NCI-H510A (cell line): ENCODE measurements at places on chromosomes 6 and 20.

DNA sequence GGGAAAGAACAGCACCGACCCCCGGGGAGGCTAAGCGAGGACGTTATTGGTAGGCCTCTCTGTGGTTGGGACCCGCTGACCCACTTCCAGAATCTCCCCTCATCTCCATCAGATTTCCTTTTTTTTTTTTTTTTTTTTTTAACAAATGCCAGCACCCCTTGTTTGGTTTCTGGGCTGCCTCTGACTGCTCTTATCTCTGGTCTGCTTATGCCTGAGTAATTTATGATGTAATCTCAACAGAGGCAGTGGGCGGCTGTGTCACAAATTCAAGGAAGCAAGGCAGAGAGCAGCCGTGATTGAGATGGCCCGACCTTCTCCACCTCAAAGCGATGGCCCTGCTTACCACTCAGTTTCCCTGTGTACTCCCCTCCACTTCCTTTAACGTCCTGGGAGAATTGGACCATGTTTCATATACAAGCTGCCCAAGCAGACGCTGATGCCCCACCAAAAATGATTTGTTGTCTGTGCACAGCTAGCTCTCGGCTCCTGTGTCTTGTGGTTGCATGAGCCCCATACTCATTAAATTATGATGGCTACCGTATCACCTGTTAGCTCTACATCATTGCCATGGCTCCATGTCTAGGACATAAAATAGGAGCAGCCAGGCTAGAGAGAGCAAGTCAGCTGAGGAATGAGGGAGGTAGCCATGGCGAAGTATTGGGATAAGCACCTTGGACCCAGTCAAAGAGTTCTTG, 98.1 kb downstream of the ZNF217 start:
- DNase-seq: no peak

- DNase-seq: no peak
Measured at GRCh38 chr6:14640631-14641030, 523.1 kb downstream of the CD83 start.

DNA sequence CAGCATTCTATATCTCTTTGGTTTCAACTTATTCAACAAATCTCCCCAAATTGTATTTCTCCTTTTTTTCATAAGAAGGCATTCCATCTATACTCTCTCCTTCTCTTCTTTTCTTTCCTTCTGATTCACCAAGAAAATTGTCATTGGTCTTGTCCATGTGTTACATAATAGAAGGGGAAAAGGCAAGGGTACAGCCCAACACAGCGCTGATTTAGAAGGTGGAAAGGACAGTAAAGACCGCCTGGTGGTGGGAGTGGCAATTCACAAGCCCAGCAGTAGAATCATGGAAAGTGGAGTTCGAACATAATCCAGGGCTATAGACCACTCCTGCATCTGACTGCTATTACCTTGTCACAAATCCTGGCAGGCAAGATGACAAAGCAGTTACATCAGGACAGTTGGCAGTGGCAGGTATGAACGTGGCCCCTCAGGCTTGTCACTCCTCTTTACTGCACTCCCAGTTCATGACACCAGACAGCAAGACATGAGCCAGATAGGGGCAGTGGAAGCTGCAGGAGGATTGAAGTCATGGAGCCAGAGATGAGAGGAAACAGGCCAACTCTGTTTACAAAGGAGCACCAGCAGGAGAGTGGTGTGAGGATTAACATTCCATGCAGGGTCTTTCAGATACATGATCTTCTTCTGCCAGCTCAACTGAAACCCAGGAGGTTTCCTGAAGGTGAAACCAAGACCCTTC, 2.1 kb upstream of the TNFAIP3 start:
- no peak for DNase-seq

DNA sequence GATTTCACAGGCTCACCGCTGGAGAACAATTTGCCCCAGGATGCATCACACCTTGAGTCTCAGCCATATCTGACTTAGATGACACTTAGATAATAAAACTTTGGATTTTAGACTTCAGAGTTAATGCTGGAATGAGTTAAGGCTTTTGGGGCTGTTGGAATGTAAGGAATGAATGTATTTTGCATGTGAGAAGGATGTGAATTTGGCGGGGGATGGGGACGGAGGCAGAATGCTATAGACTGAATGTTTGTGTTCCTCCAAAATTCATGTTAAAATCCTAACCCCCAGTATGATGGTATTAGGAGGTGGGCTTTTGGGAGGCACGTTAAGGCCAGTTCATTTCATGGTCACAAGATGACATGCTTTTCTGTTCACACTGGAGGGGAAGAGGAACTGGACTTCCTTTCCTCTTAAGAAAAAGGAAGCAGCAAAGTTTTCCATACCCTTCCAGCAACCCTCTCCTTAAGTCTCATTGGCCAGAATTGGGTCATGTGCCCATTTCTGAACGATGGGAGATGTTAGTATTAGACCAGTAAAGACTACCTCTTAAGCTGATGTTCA, 5.8 kb upstream of the SRXN1 start:
- no peak for DNase-seq

DNA sequence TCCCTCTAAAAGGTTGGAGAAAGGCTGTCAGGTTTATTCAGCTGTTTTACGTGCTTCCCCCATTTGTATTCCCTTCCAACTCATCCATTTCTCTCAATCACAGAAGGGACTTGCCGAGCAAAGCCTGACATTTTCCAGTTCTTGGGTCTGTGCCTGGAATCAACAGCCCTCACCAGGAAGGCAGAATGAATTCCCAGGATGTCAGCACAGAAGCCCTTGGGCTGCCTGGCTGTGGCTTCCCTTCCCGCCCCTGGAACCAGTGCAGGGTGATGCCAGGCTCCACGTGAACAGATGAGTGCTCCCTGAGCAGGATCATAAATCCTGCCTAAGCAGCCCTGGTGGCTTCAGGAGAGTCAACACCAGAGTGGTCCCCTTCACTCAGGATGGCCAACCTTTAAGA, 86.1 kb upstream of the CD83 start:
- no peak for DNase-seq

GRCh38 chr6:83231146-83231545, 38.0 kb downstream of the RWDD2A start:
- no peak for DNase-seq

DNA sequence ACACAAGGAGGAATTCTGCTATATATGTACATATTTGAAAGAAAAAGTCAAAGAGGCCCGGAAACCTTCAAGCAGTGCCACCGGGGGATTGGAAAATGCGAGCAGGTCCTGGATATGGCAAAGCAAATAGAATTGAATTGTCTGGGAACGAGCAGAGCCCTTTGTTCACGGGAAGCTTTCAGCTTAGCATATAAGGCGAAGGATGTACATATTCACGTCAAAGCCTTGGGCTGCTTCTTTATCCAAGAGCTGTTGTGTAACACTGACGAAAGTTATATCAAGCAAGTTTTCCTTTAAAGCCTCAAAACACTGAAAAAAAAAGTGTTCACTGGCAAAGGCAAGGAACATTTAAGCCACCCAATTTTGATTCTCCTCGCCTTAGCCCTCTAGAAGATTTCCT, 171.0 kb downstream of the GPX5 start:
- DNase-seq: no peak

- DNase-seq: no peak
Measured at GRCh38 chr20:37741055-37741454, 47.2 kb downstream of the CTNNBL1 start.
